Lung microvascular endothelial cell (primary cell): ENCODE measurements at places on chromosomes 3 and 15. TPM values are rescaled to one million over a fixed set of nuclear protein-coding genes. Genes with fewer than 3 reads are reported as not detected.

The MESP2 gene
- total RNA-seq = not detected in 2 replicates

The DCBLD2 gene
- 16.1 and 16.5 TPM in 2 replicates for total RNA-seq

The FRMD5 gene
- 0.99 and 1.5 TPM in 2 replicates for total RNA-seq

The CD276 gene
- total RNA-seq = 21.4 and 41.4 TPM in 2 replicates

The TTC21A gene
- 1.3 and 1.6 TPM in 2 replicates for total RNA-seq

The MESP1 gene
- under 0.01 and 0.22 TPM in 2 replicates for total RNA-seq

The NKTR gene
- 27.0 and 46.0 TPM in 2 replicates for total RNA-seq

The TRPC1 gene
- 3.8 and 4.8 TPM in 2 replicates for total RNA-seq

The IQCB1 gene
- 4.6 and 6.2 TPM in 2 replicates for total RNA-seq

The ZNF710 gene
- total RNA-seq = 8.5 and 9.9 TPM in 2 replicates

The DPH3 gene
- total RNA-seq = 17.9 and 29.8 TPM in 2 replicates

The OCA2 gene
- not detected in 2 replicates for total RNA-seq

The CD96 gene
- total RNA-seq = not detected in 2 replicates

The TRAT1 gene
- not detected in 2 replicates for total RNA-seq

The SLC15A2 gene
- total RNA-seq = under 0.01 and 0.20 TPM in 2 replicates
